ENCODE measurements at places on chromosomes 2 and 18.

GRCh38 chr2:109032229-109032820, 43.3 kb upstream of the EDAR start:
- no peak for DNase-seq

GRCh38 chr2:122070241-122070731, 314.8 kb downstream of the TSN start:
- DNase-seq, result no peak

GRCh38 chr18:55322178-55322735, 265.7 kb downstream of the TCF4 start:
- DNase-seq, result no peak

DNA sequence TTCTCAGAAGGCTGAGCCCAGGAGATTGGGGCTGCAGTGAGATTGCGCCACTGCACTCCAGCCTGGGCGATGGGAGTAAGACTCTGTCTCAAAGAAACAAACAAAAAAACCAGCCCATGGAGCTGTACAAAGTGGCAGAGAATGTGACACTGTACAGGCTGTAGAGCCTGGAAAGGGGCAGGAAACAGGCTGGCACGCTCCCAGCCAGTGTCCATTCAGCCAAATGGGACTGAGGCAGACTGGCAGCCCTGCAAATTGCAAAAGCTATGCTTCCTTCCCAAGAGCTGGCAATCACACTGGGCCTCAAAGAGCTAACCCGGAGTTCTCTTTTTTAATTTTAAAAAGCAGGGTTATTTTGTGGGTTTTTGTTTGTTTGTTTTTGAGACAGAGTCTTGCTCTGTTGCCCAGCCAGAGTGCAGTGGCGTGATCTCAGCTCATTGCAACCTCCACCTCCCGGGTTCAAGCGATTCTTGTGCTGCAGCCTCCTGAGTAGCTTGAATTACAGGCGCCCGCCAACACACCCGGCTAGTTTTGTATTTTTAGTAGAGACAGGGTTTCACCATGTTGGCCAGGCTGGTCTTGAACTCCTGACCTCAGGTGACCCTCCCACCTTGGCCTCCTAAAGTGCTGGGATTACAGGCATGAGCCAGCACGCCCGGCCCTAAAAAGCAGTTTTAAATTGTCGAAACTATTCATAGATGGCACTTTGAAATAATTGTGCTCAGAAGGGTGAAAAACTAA, 42.8 kb downstream of the SCRN3 start:
- DNase-seq, result no peak

GRCh38 chr2:202113571-202114142, 40.6 kb downstream of the KIAA2012 start:
- DNase-seq, result no peak

DNA sequence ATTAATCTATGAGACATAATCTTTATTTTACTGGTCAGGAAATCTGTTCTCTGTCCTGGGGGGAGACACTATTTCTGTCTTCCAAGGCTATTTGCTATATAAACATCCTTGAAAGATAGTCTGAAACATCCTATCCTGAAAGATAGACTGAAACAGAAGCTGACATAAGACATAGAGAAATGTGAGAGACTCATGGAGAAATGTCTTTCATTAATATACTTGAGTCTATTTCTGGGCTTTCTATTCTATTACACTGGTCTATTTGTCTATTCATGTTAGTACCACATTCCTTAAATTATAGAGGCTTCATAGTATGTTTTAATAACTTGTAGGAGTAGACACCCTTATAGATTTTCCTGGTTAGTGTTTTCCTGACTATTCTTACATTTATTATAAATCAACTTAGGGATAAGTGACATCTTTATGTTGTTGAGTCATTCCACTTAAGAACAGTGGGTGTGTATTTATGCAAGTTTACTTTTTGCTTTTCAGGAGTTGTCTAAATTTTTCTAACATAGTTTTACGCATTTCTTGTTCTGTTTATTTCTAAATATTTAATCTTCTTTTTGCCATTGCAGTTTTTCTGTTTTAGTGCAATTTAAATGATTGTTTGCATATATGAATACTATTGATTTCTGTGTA, 244.9 kb upstream of the ZSWIM2 start:
- no peak for DNase-seq

GRCh38 chr2:97908208-97908676, 87.5 kb downstream of the TMEM131 start:
- DNase-seq, result no peak

- no peak for DNase-seq
These were observed 58.2 kb upstream of the ZEB2 start for GRCh38 chr2:144578099-144578498.

- DNase-seq, result no peak
These were observed 165.0 kb downstream of the DIS3L2 start for GRCh38 chr2:232126301-232127099.

- DNase-seq, result no peak
These were observed 88.8 kb upstream of the ASB18 start for GRCh38 chr2:236352761-236353593.

- no peak for DNase-seq
These were observed 492.3 kb upstream of the TMEFF2 start for GRCh38 chr2:192687015-192687414.

- DNase-seq, result no peak
These were observed 211.6 kb downstream of the TCF4 start for GRCh38 chr18:55376387-55376786.

GRCh38 chr2:8893978-8894820, 56.8 kb upstream of the KIDINS220 start:
- DNase-seq, result no peak

- no peak for DNase-seq
These were observed 584.6 kb upstream of the ACVR2A start for GRCh38 chr2:147260241-147260640.

- no peak for DNase-seq
These were observed 6.2 kb downstream of the TTC32 start for GRCh38 chr2:19895535-19895934.

DNA sequence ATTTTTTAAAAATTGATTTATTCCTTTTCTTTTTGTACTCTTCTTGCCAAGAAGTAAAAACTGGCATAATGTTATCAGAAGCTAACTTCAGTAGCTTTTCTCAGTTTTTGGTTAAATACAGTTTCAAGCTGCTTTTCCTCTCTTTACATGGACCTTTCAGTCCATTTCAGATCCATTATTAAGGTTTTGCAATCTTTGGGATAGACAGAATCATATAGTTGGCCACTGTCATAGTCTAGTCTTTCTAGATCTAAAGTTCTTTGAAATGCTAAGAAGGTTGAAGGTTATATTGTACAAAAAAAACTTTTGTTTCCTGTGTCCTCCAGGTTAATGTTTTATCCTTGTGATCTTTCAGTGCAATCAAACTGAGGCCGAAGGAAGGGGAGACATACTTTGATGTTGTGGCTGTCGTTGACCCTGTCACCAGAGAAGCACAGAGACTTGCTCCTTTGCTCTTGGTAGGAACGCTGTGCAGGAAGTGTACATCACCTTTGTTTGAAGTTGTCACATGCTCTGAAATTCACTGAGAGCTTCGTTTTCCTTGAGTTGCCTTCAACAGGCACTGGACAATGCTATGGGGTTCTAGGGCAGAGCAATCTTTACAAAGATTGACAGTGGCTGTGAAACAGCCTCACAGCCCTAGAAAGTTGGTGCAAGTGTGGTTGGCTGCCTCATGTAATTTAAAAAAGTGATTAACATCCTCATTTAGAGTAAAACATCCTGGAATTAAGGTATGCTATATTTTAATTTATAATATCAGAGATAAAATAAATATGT, 79.1 kb downstream of the UGGT1 start:
- DNase-seq, result no peak

GRCh38 chr2:138943470-138943869, 163.3 kb upstream of the NXPH2 start:
- DNase-seq, result no peak

GRCh38 chr2:18721038-18721922, 131.9 kb upstream of the NT5C1B start:
- DNase-seq, result no peak

DNA sequence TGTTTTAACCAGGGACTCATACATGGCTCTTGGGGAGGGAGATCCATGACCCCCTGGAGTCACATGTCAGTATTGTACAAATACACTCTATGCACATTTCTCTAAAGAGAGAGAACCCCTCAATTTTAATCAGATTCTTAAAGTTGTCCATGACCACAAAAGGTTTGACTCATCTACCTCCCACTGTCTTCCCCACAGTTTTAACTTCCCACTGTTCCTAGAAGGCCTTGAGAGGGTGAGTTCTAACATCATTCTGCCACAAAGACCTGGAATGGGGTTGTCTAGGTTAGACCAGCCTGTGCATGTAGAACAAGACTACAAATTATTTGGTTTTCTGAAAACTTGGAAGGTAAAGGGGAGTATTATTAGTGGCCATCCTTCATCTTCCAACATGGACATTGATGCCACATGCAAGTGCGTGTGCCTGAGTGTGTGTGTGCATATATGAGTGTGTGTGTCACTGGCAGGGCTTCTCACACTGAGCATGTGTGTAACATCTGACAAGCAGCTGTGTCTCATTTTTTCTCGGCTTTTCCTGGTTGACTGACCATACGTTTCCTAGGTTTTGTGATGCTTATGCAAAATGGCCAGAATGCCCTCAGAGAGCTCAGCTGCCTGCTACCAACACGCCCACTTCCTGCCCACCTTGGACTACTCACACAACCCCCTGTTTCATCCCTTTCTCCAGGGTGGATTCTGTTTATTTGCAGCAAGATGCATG, 94.6 kb upstream of the LGALSL start:
- DNase-seq, result no peak
